LHCN-M2 (cell line): ENCODE measurements at places on chromosomes 16 and 17. TPM values are rescaled to one million over a fixed set of nuclear protein-coding genes. Genes with fewer than 3 reads are reported as not detected.

CTRB1 gene
- not detected in 2 replicates for total RNA-seq

CES3 gene
- total RNA-seq: 0.75 and 0.96 TPM in 2 replicates

DNA sequence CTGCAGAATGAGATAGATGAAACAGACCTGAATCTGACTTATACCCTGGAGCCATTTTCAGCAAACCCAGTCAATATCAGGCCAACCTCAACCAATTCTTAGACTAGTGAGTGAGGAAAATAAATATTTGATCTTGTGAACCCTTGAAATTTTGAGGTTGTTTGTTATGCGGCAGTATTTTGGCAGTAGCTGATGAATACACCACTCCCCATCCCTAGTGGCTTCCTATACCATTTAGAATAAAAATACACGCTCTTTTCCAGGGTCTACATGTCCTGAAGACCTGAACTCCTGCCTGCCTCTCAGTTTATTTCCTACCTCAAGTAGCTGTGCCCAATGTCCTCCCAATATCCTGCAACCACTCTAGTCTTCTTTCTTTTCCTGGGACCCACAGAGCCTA is 647.3 kb downstream of the WWOX start:
- no peak for DNase-seq

DNA sequence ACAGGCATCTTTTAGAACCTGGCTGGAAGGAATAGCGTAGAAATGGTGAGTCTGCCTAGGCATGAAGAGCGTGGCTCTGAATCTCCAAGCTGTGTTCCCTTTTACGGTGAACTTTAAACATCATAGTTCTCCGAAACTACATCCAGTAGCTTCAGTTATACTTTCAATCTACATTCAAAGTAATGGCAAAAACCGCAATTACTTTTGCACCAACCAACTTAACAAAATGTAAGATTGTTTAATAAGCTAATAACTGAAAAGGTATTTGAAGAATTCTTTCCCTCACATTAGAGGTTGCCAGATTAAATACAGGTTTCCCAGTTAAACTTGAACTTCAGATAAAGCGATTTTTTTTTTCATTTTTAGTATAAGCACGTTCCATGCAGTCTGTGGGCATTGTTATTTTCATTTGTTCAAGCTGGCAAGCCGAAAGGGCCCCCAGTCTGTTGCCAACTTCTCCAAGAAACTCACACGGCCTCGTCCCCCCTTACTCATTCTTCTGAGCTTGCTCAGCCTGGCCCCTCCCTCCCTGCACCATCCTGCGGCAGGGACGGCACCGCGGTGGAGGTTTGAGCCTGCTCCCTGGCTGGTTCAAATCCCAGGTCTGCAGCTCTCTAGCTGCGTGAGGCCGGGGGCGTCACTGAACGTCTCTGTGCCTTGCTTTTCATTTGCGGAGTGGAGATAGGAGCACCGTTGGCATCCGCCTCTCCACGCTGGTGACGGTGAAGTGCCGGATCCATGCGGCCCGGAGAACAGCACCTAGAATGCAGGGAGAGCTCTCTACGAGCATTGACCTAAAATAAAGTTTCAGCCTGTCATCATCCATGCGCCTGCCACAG is 3.5 kb upstream of the MTHFSD start:
- no peak for DNase-seq

GRCh38 chr17:52148969-52149351 is 9.6 kb downstream of the CA10 start:
- no peak for DNase-seq

GRCh38 chr16:23862556-23862955 is 26.8 kb downstream of the PRKCB start:
- DNase-seq: no peak

DNA sequence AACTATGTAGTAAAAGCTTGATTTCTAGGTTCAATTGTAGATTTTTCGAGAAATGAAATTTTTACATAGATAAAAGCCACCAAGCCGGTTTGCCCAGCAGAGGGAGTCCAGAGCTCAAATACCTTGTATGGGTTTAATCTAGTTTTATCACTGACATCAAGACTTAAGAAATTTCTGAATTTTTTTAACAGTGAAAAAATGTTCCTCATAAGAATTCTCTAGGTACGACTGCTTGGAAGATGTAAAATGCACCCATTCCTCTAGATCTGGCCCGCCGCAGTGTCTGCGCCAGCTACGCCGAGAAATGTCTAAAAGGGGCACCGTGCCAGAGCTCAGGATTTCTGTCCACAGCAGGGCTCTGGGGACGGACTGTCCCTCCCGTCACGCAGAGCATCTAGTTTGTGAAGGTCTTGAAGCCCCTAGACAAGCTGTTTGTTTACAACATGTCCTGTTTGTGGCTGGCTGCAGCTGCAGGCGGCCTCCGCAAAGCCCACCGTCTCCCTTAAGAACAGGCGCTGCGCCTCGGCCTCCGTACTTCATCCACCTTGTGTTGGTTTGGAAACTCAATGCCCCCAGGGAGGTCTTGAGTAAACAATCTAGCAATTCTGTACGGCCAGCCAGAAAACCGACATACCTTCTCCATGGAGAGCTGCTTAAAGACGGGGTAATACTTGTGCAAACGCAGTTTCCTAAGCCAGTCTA is 24.8 kb downstream of the MAP1LC3B start:
- DNase-seq: peak; percentile 50
